ENCODE measurements at places on chromosomes 7 and 10.
A peak's percentile ranks its signal among the peaks of the same experiment; 100 is the strongest.

GRCh38 chr10:44030132-44030531 lies 354.8 kb downstream of the CXCL12 start:
- DNase-seq = no peak

DNA sequence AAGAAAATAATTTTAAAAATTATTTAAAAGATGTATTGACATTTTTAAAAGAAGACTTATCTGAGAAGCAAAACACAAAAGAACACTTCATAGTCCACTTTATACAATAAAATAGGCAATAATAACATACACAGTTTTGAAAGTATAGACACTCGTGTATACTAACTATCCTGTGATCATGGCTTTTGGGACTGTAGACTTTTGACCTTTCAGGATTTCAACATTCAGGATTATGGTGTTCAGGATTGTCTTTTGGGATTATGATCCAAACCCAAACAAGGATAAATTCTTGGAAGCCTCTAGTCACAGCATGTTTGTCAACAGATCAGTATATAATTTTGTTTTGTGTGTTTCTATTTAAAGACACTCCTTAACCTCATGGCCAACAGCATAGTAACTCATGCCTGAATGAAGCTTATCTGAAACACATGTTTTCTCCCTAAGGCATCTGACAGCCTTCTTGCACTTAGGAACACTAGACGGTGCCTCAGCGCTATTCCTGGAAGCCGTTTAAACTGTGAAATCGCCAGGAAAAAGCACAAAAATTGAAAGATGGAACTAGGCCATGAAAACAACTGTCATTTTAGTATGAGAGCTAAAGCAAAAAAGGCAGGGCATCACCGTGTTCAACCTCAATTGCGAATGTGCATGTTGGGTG lies 29.9 kb downstream of the GSAP start:
- no peak for DNase-seq

DNA sequence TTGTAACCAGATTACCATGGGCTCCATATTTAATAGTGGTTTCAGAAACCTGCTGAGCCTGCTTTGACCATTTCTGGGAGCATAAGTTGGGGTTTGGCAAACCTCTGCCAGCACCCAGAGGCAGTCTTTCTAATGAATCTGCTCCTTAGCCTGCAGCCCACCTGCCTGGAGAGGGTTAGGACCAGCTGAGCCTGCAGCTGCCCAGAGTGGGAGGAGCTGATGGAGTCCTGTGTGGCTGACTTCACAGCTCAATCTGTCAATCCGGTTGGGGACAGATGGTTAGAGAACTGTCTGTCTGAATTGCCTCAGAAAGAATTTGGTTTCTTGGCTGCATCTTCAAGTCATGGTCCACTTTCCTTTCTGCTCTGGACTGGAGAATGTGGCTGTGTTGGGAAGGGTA lies 444.6 kb downstream of the NRG3 start:
- DNase-seq = no peak

- DNase-seq = peak; percentile 92
Observed at GRCh38 chr7:128739048-128739962, at the start of gene CALU. TSS of gene CALU (plus strand) at chr7:128739359. CDS start at chr7:128748584, 9,225 bp downstream.

DNA sequence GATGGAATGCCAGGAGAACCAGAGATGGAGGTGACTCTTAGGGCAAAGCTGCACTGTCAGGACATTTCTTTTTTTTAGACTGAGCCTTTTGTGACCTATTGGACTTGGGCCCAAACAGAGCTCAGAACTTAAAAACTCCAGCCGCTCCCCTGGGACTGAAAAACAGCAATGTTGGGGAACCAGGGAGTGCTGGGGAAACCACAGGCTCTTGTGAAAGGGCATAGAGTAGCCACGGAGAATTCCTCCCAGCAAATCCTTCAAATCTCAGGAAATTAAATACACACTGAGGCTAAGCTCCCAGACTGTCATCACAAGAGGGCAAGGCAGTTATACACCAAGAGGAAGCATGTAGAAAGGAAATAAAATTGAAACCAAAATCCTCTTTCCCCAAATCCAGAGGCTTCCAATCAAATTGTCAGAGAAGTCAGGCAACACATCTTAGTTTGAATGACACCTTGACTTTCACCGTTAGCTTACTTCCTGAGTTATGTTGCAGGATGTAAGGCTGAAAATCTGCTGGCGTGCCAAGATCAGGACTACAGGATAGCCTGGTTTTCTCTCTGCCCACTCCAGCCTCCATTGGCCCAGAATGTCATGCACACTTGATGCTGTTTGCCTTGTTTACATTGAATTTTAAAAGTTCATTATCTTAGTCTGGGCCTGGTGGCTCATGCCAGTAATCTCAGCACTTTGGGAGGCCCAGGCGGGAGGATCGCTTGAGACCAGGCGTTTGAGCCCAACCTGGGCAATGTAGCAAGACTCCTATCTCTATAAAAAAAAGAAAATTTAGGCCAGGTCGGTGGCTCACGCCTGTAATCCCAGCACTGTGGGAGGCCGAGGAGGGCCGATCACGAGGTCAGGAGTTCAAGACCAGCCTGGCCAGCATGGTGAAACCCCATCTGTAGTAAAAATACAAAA lies 2.6 kb upstream of the RFC2 start:
- no peak for DNase-seq

DNA sequence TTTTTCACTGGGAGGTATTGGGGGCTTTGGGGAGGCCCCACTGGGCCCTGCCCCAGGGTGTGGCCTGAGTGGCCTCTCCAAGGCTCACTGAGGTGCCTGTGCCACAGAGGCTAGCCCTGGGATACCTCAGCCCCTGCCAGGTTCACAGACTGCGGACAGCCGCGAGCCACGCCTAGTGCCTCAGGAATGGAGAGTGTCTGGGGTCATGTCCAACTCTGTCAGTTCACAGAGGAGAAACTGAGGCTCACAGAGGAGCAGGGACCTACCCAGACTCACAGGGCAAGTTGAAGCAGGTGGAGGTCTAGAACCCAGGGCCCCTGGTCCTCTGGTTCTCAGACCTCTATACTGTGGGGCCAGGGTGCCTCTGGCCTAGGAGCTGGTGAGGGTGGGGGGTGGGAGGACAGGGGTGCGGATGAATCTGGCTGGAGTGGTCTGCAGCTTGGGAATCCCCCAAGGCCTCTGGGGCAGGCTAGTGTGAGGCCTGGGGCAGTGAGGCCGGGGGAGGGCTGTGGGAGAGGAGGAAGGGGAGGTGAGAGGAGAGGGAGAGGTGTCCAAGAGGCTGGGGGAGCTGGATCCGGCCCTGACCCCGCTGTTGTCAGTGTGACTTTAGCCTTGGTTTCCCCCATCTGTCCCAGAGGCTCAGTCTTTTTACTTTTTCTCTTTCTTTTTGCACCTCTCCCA lies 20.0 kb downstream of the NEURL1 start:
- no peak for DNase-seq

DNA sequence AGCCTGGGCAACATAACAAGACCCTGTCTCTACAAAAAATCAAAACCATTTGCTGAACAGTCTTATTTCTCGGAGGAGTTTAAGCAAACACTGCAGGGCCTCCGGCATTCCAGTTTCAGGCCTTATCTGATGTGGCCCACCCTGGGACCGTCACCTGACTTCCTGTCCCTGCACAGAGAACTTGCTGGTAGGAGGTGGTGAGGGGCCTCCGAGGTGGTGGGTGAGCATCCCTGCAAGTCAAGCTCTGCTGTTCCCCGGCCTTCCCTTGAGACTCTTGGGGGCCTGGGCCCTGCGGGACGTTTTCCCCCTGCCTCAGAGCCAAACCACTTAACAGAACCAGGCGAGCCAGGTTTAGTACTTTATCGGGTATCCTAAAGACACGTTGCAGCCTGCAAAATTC lies 44.5 kb upstream of the AP5Z1 start:
- DNase-seq = no peak

DNA sequence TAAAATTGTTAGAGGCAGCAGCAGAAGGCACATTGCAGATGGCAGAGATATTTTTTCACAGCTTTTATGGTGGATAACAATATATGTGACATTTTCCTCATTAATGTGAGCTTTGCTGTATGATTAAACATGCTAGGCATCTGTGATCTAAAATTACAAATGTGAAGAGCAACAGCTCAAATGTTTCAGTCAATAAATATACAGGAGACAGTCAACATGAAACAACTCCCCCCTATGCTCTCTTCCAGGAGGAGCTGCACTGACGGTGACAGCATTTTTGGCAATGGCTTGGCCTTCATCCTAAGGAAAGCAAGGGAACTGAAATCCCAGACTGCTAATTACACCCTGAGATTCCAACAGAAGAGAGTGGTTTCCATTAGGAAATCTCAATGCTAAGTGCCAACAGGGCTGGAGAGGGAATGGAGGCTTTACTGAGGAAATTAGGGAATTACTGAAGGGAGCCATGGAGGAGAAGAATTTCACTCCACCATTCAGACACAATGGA lies 51.4 kb upstream of the GRB10 start:
- no peak for DNase-seq

DNA sequence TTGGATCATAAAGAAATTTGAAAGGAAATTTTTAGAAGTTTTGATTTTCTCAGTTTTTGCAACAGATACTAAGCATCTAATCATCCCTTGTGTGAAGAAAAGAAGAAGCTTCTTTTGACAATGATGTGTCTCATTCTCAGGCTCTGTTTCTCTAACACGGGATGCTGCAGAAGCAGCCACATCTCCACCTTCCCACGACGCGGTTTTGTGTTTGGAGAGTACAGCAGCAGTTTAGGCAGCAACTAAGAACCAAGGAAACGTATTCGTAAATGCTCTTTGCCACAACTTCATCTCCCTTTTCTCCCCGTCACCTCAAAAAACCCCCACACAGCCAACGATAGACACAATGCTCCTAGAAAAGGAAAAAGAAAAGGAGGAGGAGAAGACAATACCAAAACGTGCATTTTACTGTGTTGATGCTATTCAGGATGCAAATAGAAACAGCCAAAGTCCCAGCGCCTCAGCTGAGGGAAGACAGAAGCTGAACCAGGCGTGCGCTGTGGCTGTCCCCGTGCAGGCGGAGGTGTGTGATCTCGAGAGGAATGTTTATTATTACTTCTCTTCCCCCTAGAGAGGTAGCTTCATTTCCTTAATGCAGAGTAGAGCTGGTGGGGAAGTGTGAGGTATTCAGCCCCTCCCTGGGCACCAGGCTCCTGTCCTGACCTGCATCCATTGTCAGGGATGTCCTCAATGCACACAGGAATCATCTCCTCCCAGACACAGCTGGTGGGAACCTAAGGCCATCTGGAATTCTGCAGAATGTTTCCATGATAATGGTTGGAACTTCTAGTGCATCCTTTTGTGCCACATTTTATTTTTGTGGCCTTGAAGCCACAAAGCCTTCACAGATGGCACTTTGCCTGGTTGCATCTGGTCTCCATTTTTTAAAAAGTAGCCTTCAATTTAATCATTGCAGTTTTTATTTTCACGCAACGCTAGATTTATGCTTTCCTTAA lies 174.6 kb upstream of the KLF6 start:
- no peak for DNase-seq

DNA sequence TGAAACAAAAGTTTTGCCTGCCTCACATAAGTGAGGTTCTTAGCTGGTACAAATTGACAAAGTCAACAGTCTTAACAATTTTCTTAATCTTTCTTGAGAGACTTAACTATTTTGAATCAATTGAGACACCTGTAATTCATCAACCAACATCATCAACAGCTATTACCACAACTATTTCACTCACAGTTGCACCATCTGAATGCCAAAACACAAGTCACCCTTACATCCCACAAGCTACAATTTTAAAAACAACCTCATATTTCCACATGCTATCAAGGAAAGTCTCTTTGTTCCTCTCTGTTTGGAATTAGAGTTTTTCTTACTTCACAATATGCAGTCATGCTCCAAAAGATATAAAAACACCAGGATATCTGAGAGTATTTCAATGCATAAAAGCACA lies 4.9 kb downstream of the SMURF1 start:
- DNase-seq = no peak

- no peak for DNase-seq
Observed at GRCh38 chr7:2862831-2863361, 18.8 kb upstream of the GNA12 start.

- DNase-seq = no peak
Observed at GRCh38 chr7:148906707-148907498, 22.8 kb upstream of the EZH2 start.

GRCh38 chr7:36082910-36083309 lies 70.1 kb upstream of the EEPD1 start:
- no peak for DNase-seq

- no peak for DNase-seq
Observed at GRCh38 chr7:114922652-114923402, 933 bp downstream of the MDFIC start.

GRCh38 chr10:121070275-121071070 lies 219.3 kb downstream of the WDR11 start:
- no peak for DNase-seq

DNA sequence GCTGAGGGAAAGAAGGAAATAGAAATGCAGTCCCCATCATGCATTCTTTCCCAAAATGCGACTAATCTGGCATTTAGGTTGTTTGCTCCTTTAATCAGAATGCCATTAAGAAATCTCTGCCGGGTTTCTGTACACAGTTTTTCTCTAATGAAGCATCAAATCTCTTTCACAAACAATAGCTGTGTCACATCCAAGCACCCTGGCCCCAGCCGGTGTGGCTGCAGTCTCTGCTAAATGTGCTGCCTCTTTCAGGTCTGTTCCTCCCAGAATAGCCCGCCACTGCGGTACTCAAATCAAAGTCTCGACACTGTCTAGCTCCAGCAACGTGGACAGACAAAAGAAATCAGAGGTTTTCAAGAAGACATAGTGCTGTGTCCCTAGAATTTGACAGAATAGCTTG lies 343.8 kb downstream of the KCNMA1 start:
- DNase-seq = no peak

- DNase-seq = peak; percentile 40
Observed at GRCh38 chr10:103278862-103279298, 1.9 kb downstream of the INA start.

DNA sequence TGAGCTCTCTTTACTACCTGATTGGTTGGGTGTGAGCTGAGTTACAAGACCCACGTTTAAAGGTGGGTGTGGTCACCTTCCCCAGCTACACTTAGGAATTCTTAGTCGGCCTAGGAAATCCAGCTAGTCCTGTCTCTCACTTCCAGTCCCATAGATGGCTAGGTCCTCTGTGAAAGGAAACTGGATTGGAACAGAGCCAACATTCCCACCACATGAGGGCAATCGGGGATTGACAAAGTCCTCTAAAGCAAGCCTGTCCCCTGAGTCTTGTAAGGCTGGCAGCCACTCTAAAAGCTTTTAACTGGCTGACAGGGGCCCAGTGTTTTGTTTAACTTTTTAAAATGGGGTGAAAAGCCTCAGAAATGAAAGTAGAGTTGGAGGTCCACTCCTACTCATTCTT lies 15.1 kb upstream of the CROT start:
- no peak for DNase-seq

GRCh38 chr7:114218283-114218682 lies 196.3 kb upstream of the FOXP2 start:
- DNase-seq = no peak

Measured in stimulated activated CD4-positive, alpha-beta T cell treated with anti-CD3 and anti-CD28 coated beads, Interleukin-4, amount 100 ng/mL, for 48 hours (primary cell).